Activated CD4-positive, CD25-positive, alpha-beta regulatory T cell treated with anti-CD3 and anti-CD28 coated beads, Interleukin-2, amount 50 U/mL, for 16 hours (primary cell): ENCODE measurements at places on chromosomes 11 and 22.
A peak's percentile ranks its signal among the peaks of the same experiment; 100 is the strongest.

DNA sequence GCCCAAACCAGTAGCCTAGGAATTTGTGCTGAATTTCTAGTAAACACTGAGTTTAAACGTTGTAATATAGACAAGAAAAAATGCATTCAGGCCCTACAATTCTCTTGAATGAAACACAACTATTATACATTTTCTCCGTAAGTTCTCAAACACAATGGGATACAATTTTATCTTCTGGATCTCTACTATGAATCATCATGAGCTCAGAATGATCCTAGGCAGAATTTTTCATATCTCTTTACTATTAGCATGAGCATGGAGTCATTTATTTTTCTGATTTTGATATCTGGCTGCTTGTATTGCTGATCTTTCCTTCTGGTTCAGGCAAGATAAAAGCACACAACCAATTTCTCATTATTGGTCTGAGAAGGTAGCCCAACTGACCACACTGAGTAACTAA is 1123.4 kb upstream of the RAG2 start:
- DNase-seq = no peak

DNA sequence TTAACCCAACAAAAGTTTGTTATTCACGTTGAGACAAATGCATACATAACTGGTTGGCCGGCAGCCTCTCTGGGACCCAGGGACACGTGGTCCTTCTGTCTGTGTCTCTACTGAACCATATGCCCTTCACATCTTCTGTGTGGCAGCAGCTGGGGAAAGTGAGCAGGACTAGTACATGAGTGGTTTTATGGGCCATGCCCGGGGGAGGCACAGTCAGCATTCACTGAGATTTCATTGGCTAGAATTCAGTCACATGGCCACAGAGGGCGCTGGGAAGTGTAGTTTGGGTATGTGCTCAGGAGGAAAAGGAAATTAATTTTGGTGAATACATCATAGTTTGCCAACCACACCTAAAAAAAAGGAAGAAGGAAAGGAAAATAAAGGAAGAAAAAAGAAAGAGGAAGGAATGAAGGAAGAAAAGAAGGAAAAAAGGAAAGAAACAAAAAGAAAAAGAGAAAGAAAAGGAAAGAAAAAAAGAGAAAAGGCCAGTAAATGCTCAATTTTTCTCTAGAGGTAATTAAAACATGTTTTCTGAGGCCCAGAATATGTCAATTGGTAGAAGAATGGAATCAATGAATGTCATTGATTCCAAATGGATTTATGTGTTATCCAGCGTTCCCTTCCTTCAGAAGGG is 55.9 kb upstream of the KIRREL3 start:
- no peak for DNase-seq

DNA sequence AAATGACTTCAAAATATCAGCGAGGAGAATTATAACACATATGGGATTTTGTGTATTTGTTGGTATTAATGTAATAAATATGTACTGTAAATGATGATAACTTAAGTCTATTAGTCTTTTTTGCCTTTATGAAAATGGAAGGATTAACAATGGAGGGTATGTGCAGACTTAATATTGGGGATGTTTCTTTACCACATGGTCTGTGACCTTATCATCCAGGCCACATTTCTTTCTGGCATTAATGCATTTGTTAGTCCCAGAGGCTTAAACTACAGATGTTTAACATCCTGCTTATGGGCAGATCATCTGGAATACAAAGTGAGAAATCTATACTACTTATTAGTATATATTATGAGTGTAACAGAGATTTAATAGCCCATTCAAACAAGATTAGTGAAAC is 64.6 kb downstream of the SOX6 start:
- DNase-seq = no peak

- no peak for DNase-seq
Measured at GRCh38 chr11:101555366-101555765, 28.4 kb downstream of the TRPC6 start.

- no peak for DNase-seq
Measured at GRCh38 chr11:131179836-131180235, 190.6 kb upstream of the NTM start.

- no peak for DNase-seq
Measured at GRCh38 chr11:326842-327580, 6.4 kb upstream of the IFITM3 start.

DNA sequence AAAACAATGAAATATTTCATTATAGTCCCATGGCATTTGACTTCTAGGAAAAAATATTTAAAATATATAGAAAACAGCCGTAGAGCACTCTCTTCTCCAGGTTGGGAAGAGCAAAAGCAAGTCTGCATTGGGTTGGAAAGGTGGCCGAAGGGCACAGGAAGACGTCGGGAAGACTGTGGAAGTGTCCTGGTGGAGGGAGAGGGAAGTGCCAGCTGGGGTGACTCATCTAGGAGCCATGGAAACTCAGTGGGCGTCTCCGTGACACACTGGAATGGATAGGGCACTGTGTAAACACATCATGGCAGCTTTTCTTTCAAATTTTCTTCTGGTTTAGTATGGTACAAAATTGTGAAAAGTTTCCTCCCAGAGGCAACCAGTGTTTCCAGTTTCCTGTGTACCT is 12.7 kb downstream of the GTPBP1 start:
- no peak for DNase-seq

GRCh38 chr11:73493956-73494598 is 103.8 kb downstream of the FAM168A start:
- DNase-seq = no peak

DNA sequence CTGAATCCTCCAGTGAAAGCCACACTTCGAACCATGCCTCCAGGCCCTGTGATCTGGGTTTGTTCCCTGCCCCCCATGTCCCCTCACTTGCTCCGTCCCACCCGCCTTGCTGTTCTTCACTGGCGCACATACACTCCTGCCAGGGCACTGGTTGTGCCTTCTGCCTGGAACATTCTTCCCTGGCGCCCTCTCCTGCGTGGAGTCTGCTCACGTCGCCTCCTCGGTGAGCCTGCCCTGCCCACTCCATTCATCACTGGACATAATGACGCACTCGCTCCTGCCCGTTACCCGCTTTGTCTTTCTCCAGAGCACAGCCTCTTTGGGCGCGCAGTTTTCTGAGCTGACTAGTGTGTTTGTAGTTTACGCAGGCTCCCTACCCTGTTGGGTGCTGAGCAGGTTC is 21.0 kb upstream of the MIEF1 start:
- DNase-seq = no peak

DNA sequence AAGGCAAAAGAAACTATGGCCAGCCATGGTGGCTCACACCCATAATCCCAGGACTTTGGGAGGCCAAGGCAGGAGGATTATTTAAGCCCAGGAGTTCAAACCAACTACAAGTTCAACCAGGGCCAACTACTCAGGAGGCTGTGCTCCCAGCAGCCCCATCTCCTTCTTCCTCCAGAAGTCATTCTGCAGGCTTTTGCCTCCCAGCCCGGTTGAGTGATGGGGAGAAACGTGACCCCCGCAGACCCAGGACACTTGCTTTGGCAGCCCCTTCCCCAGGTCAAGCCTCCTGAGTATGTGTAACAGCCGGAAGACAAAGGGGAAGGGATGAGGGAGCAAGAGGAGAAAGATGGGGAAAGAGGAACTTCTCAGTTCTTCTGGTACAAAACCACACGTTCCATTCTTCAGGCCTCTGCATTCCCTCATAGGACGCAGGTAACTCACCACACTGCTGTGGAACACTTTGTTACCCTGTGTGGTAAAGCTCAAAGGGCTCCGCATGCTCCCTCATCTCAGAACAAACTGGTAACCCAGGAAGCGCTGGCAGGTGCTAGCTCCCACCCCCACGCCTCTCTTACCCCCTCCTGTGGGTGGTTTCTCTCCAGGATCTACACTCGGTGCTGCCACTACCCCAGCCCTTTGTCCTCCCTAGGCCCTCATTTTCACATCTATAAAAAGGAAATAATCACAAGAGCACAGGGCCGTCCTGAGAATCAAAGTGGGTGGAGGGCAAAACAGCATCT is 4.0 kb downstream of the SULT4A1 start:
- no peak for DNase-seq

DNA sequence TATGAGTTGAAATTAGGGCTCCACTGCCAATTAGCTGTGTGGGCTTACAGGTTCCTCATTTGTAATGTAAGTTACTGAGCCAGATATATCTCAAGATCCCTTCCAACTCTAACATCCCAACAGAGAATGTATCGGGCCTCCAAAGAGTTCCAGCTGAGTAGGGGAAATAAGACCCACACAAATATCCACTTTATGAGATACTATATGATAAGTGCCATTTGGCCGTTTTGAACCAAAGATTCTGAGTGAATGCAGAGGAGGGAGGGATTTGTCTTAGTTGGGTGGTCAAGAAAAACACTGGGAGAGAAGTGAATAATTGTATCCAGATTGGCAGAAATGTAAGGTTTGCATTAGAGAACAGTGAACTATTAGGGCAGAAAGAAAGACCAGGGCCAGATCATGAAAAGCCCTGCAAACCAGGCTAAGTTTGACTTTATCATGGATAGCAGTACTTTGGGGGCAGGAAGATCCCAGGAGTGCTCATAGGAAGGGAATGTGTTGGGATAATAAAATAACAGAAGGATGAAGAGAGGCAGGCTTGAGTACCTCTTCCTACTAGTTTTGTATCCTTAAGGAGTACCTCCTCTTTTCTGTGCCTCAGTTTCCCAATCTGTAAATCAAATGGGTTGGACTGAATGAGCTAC is 63.9 kb downstream of the RPL27A start:
- DNase-seq = no peak

- DNase-seq = no peak
Measured at GRCh38 chr11:1630271-1630670, 696 bp downstream of the KRTAP5-5 start.

GRCh38 chr11:44601471-44602370 is 36.3 kb downstream of the CD82 start:
- DNase-seq = no peak

DNA sequence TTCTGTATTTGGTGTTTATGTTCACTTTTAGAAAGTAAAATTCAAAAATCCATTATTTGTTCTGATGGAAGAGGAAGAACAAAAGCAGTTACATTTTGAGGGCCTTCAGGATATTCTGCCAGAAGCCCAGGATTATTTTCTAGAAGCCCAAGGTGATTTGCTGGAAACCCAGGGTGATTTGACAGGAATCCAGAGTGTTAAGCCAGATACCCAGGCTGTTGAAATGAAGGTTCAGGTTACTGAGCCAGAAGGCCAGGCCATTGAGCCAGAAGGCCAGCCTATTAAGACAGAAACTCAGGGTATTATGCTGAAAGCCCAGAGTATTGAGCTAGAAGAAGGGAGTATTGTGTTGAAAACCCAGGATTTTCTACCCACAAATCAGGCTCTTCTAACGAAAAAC is 33.1 kb downstream of the CCDC15 start:
- no peak for DNase-seq

- DNase-seq = no peak
Measured at GRCh38 chr22:37892566-37893335, 13.3 kb upstream of the MICALL1 start.

GRCh38 chr11:2524446-2525165 is 79.8 kb downstream of the KCNQ1 start:
- DNase-seq = no peak

- peak; percentile 80 for DNase-seq
Measured at GRCh38 chr22:37607010-37607934, 1.4 kb upstream of the GGA1 start.

DNA sequence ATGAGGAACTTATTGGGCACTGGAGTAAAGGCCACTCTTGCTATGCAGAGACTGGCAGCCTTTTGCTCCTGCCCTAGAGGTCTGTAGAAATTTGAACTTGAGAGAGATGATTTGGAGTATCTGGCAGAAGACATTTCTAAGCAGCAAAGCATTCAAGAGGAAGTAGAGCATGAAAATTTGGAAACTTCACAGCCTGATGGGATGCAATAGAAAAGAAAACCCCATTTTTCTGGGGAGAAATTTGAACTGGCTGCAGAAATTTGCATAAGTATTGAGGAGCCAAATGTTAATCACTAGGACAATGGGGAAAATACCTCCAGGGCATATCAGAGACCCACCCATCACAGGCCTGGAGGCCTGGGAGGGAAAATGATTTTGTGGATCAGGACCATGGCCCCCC is 29.9 kb upstream of the CD44 start:
- no peak for DNase-seq

DNA sequence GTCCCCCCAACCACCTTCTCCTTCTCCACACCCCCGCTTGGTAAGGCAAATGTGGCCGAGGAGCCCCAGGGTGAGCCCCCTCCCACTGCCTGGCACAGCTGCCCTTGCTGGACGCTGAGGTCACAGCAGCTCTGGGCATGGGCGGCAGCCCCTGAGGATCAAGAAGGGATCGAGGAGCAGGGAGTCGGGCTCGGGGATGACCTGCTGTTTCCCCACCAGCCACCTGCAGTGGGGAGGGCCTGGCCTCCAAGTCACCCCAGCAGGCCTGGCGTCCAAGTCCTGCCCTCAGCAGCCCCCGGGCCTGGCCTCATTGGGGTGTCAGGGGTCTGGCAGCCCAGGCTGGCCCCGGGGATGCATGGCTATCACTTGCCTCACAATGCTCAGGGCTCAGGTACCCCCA is 23.7 kb downstream of the MUC5AC start:
- no peak for DNase-seq

- no peak for DNase-seq
Measured at GRCh38 chr22:49650336-49651241, 177.1 kb downstream of the BRD1 start.

GRCh38 chr11:91173701-91174100 is 950.9 kb upstream of the CHORDC1 start:
- no peak for DNase-seq

DNA sequence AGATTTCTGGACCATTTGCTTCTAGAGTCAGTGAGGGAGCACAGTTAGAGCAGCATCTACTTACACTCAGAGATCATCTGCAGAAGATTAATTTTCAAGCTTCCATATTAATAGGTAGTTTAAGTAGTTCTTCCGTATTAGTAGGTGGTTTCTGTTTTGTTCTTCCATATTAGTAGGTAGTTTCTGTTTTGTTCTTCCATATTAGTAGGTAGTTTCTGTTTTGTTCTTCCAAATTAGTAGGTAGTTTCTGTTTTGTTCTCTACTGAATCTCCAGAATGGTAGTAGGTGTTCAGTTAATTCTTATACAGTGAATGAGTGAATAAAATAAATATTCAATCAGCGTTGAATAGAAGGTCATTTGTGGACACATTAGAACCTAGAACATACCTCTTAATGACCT is 175.7 kb downstream of the TMEM135 start:
- no peak for DNase-seq

GRCh38 chr22:29072193-29072978 is 449 bp upstream of the KREMEN1 start:
- peak; percentile 34 for DNase-seq

DNA sequence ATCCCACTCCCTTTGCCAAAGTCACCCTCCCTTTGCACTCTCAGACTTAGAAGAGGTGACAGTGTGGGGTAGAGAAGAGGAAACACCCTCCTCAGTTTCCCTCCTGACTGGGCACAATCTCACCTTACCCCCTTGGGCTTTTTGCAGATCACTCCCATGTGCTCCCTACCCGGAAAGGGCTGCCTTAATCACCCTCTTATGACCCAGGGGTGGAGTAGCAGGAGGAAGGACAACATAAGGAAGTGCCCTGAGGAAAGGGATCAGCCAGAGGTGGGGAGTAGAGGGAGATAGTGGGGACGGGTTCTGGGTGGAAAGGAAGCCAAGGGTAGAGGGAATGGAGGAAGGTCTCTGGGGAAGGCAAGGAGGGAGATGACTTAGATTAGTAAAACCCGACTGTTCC is 52.0 kb downstream of the NRXN2 start:
- DNase-seq = no peak
